ENCODE measurements at places on chromosomes 3 and 15.

- no peak for DNase-seq
These were observed 111.2 kb downstream of the IL12A start for GRCh38 chr3:160099834-160100233.

DNA sequence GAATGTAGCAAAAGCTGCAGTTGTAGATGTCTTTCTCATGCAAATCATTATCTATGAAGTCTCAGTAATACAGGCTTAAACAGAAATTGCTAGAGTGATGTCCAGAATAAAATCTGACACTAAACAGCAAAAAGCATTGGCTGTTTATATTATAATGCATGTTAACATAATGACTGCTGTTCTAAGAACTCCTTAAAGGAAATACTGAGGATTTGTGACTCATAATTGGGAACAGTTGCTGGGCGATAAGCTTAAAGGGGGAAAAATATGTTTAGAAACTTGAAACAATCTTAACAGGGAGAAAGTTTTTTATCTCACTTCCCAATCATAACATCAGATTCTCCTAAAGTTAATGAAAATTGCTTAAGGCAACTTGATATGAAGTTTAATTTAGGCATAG lies 17.5 kb downstream of the TIPARP start:
- peak; percentile 84 for DNase-seq

GRCh38 chr3:197858133-197858532 lies 67.1 kb downstream of the LRCH3 start:
- DNase-seq: no peak

- DNase-seq: no peak
These were observed 98.9 kb upstream of the FRMD4B start for GRCh38 chr3:69484507-69485393.

- DNase-seq: no peak
These were observed 40.3 kb downstream of the SPSB4 start for GRCh38 chr3:141091426-141091825.

- DNase-seq: no peak
These were observed 493.1 kb downstream of the SHQ1 start for GRCh38 chr3:72355168-72355567.

- DNase-seq: no peak
These were observed 244.7 kb upstream of the ST8SIA2 start for GRCh38 chr15:92149029-92149428.

- DNase-seq: peak; percentile 54
These were observed 790 bp downstream of the RAB5A start for GRCh38 chr3:19947549-19948225.

- DNase-seq: no peak
These were observed 216.1 kb downstream of the WNT5A start for GRCh38 chr3:55270976-55271375.

- DNase-seq: no peak
These were observed 194.2 kb upstream of the DNAJC19 start for GRCh38 chr3:181183764-181184163.

DNA sequence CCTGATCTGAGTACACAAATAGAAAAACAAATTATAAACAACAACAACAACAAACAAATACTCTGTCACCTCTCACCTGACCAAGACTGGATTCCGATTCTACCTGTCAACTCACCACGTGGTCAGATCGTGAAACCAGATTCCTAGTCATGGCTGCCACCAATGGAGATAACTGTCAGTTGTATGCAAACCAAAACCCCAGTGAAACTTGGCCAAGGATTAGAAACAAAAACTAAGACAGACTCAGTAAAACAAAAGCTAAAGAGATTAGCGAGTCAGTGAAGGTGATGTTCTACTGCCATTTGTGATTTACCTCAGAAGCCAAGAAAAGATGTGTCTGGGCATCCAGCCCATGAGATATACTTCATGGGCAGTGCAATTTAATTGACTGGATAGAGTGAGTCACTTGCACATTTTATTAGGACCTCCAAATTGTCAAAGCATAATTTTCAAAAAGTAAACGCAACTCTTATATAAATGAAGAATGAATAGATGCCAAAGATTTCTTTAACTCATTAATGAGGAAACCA lies 31.1 kb downstream of the PHLDB2 start:
- DNase-seq: no peak

GRCh38 chr15:93150910-93151881 lies 62.2 kb upstream of the RGMA start:
- DNase-seq: no peak

DNA sequence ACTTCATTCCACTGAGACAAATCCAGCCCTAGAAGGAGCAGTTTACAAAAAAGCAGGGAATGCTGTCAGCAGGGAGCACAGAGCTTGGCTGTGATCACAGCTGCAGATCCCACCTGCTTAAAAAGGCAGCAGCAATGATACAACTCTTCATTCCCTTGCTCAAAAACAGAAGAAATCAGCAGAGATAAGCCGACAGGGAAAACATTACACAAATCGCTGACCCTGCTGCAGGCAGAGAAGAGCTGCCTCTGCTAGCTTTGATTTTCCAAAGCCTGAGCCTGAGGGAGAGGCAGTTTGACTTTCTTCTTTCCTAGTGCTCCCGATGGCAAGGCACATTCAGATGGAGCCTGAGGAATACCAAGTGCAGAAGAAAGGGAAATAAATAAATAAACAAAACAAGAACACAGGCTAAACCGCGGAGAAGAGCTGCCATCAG lies 80.2 kb downstream of the SHQ1 start:
- DNase-seq: no peak

DNA sequence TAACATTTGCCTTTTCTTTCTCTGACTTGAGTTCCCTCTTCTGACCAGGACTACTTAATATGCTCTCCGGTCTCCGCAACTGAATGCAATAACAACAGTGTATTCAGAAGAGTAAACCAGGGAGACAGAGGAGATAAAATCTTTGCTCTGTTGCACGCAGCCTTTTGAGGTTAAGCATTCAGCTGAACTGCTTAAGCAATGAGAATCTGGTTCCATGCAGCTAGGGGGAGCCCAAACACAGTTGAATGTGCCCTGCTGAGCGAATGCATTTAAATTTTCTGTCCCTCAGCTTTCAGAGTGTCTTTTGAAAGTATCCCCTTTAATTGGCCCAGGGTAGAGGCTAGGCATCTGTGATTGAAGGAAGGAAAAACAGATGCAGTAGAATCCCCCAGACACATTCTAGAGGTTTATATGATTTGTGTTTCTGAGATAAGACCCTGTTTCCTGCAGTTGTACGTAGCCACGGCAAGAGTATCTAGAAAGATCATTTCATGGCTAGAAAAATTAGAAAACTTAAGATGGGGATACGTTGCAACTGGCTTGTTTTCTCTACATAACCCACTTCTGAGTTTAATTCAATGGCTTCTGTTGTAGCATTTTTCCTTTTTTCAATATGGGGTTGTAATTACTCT lies 309.6 kb downstream of the TUSC7 start:
- DNase-seq: peak; percentile 8

GRCh38 chr15:52653431-52653964 lies 25.7 kb downstream of the ATOSA start:
- peak; percentile 88 for DNase-seq

DNA sequence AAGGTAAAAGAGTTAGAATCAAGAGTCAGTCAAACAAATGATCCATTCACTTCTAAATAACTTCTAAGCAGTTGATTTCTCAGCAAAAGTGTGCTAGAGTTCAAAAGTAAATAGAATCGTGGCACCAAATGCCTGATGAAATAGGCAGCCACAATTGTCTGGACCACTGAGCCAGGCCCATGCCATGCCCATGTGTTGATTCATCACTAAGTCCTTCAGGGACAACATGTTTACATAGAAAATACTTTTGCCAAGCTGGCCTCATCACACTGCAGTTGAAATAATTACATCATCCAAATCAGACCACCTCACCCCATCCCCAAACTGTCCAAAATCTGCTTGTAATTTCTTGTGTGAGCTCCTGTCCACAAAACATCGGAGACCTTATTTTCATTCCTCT lies 216.3 kb downstream of the IGSF11 start:
- no peak for DNase-seq

DNA sequence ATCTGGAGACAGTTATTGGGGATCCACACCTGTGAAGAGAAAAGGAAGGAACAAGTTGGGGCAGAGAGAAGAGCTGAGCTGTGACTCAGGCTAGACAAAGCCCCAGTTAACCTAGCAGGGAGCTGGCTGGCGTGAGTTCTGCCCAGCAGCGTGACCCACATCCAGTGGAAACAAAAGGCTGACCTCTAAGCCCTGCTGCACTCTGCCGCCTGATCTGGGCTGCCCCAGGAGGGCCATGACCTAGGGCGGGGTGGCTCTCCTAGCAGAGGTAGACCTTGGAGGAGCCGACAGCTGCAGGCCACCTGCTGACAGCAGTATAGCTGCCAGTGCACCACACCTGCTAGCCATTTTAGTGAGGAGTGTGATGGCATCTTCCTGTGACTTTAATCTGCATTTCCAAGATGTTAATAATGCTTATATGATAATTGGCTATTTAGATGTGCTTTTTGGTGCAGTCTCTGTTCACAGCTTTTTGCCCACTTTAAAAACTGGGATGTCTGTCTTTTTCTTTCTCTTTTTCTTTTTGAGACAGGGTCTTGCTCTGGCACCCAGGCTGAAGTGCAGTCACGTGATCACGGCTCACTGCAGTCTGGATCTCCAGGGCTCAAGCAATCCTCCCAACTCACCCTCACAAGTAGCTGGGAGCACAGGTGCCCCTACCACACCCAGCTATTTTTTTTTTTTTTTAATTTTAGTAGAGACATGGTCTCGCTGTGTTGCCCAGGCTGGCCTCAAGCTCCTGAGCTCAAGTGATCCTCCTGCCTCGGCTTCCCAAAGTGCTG lies 78.1 kb downstream of the LSM3 start:
- no peak for DNase-seq

DNA sequence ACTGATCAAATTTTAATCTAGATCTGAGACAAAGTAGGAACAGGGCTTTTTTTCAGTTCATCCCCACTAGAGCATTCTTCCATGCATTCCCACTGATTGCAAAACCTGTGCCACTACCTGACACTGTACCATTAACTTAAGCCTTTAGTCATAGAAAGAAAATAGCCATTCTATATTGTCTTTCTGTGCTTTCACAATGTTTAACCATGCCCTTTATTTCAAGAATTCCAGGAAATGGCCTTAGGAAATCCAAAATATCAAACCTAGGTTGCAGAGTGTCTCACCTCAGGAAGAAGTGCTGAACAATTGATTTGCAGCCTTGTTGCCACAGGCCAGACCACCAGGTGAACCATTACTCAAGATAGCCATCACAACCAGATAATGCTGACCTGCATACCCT lies 56.2 kb upstream of the TGFBR2 start:
- no peak for DNase-seq

- DNase-seq: no peak
These were observed 189.2 kb downstream of the DTWD1 start for GRCh38 chr15:49809894-49810609.

GRCh38 chr3:5846261-5846660 lies 658.8 kb downstream of the EDEM1 start:
- no peak for DNase-seq

- no peak for DNase-seq
These were observed 161.4 kb downstream of the CHST2 start for GRCh38 chr3:143280984-143281383.

DNA sequence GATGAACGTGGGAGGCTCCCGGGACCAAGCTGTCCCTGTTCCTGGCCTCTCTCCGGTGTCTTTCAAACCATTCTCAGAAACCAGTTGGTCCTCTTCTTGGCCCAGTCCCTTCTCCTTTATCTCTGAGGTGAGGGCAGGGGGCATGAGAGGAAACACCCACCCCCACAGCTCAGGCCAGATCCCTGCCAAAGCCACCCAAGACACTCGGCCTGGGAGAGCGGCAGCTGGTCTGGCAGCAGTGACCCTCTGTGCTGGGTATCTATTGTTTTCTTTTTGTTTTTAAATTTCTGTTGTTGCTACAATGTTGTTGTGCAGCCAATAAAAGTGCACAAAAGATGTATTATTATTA lies 27.3 kb downstream of the ACSBG1 start:
- DNase-seq: no peak

DNA sequence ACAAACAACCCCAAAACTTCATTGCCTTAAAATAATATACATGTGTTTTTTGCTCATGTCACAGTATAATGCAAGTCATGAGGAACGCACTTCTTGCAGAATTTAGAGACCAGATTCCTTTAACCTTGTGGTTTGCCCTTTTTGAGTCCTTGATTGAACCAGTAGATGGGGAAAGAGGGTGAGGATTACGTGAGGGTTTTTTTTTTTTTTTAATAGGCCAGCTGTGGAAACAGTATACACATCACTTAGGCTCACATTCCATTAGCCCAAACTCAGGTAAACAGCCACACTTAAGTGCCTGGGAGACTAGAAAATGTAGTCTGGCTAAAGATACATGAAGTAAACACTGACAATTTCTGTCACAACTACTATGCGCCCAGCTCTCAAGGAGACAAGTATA lies 114.9 kb upstream of the MLF1 start:
- DNase-seq: peak; percentile 64

GRCh38 chr3:8739757-8740504 lies 6.3 kb downstream of the CAV3 start:
- peak; percentile 76 for DNase-seq

- DNase-seq: no peak
These were observed 3.7 kb downstream of the MKRN2OS start for GRCh38 chr3:12541625-12542024.

GRCh38 chr3:9778143-9779074 lies 8.7 kb upstream of the CAMK1 start:
- DNase-seq: peak; percentile 55

DNA sequence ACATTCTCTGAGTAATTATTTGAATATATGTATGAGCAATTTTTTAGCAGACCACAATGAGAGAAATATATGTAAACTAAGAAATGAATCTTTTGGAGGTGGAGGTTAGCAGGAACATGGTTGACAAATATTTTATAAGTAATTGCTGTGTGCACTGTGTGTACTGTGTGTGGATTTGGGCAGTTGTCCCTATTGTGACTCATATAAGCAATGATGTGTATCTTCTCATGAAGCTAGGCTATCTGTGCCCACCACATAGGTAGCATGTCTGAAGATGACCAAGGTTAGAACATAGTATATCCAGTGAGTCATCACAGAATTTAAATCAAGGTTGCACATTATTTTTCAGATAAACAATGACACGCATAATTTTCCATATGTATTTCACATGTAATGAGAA lies 713.9 kb upstream of the GBE1 start:
- no peak for DNase-seq

DNA sequence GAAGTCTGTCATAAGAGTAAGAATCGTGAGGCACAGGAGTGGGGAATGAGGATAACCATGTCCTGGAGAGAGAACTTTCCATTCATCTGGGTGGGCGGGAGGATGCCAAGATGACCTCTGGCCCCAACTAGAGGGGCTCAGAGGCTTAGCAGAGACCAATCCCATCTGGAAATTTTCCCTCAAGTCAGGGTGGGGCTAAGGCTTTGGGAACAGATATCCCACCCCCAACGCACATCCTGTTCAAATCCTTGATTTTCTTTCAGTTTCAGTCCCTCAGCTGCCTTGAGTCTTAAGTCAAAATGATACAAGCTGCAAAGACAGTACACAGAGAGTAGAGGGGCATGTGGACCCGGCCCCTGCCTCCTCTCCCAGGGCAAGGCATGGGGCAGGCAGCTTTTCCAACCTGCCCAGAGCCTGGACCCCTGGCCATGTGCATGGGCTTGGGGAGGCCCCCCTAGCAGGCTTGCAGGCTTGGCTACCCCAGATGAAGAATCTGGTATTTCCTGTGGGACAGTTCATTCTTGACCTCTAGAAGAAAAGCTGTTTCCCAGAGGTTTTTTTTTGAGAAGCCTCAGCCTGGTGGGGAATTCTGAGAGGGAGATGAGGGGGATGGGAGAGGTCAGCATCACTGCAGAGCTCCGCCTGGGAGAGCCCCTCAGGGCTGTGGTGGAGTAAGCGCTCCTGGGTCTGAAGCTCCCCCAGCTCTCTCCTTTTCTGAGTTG lies 109.7 kb upstream of the HACD2 start:
- DNase-seq: peak; percentile 34

Data from HCEC 1CT (cell line).